Urinary bladder (tissue), 4 donors: ENCODE measurements at places on chromosomes 3 and 15. TPM values are rescaled to one million over a fixed set of nuclear protein-coding genes. Genes with fewer than 3 reads are reported as not detected.

The FXR1 gene
- total RNA-seq = 211 TPM

The HES1 gene
- total RNA-seq = 71.2 TPM

The IL17RD gene
- 33.4 TPM for total RNA-seq

The PLA2G4D gene
- total RNA-seq = not detected

The SMCO1 gene
- total RNA-seq = not detected

The DLEC1 gene
- 0.42 TPM for total RNA-seq

The ADAMTSL3 gene
- total RNA-seq = 56.9 TPM

The ROBO2 gene
- 38.1 TPM for total RNA-seq

The IL16 gene
- 10.6 TPM for total RNA-seq

The SEMA6D gene
- total RNA-seq = 35.6 TPM

The SH2D7 gene
- not detected for total RNA-seq

The OCA2 gene
- total RNA-seq = 3.0 TPM

The SPINT1 gene
- 31.4 TPM for total RNA-seq

The CKMT1B gene
- total RNA-seq = 0.63 TPM

The OR5K2 gene
- total RNA-seq = not detected

The GRK7 gene
- 0.16 TPM for total RNA-seq

The SORD gene
- total RNA-seq = 6.8 TPM

The TRH gene
- total RNA-seq = 0.16 TPM

The RARB gene
- total RNA-seq = 70.7 TPM

The NAA50 gene
- total RNA-seq = 108 TPM

The CELF6 gene
- total RNA-seq = 1.5 TPM

The ANKRD63 gene
- not detected for total RNA-seq

The VWA5B2 gene
- 0.05 TPM for total RNA-seq

The AHSG gene
- 0.26 TPM for total RNA-seq

The ERC2 gene
- 3.0 TPM for total RNA-seq

The CCR3 gene
- not detected for total RNA-seq

The HEG1 gene
- total RNA-seq = 42.1 TPM

The SAMMSON gene
- total RNA-seq = 0.21 TPM

The MELTF gene
- total RNA-seq = 8.4 TPM

The WDR82 gene
- 70.2 TPM for total RNA-seq

The TEX55 gene
- not detected for total RNA-seq

The IMPG2 gene
- 2.3 TPM for total RNA-seq

The ZFAND6 gene
- 164 TPM for total RNA-seq

The UBAP1L gene
- 3.9 TPM for total RNA-seq

The MYO5C gene
- total RNA-seq = 11.6 TPM

The SLC6A1 gene
- 3.2 TPM for total RNA-seq

The CLRN1 gene
- not detected for total RNA-seq

The ZCWPW2 gene
- total RNA-seq = 4.6 TPM

The SLC6A20 gene
- 0.16 TPM for total RNA-seq

The CLDN16 gene
- total RNA-seq = 0.37 TPM

The GUCA1C gene
- total RNA-seq = not detected

The ALAS1 gene
- 24.1 TPM for total RNA-seq

The COL6A6 gene
- 31.5 TPM for total RNA-seq

The MLF1 gene
- total RNA-seq = 17.7 TPM

The SNURF gene
- 51.9 TPM for total RNA-seq

The LRRIQ4 gene
- not detected for total RNA-seq

The PDCD10 gene
- total RNA-seq = 88.7 TPM

The PLA2G4E gene
- total RNA-seq = not detected
